NCI-H510A treated with DMSO at 0.1 percent for 48 hours (cell line): ENCODE measurements at places on chromosomes 1 and 21.

- no peak for DNase-seq
Observed at GRCh38 chr21:25281134-25281533, 326.1 kb downstream of the MRPL39 start.

- peak; percentile 74 for DNase-seq
Observed at GRCh38 chr1:101025283-101025656, 314 bp downstream of the DPH5 start.

DNA sequence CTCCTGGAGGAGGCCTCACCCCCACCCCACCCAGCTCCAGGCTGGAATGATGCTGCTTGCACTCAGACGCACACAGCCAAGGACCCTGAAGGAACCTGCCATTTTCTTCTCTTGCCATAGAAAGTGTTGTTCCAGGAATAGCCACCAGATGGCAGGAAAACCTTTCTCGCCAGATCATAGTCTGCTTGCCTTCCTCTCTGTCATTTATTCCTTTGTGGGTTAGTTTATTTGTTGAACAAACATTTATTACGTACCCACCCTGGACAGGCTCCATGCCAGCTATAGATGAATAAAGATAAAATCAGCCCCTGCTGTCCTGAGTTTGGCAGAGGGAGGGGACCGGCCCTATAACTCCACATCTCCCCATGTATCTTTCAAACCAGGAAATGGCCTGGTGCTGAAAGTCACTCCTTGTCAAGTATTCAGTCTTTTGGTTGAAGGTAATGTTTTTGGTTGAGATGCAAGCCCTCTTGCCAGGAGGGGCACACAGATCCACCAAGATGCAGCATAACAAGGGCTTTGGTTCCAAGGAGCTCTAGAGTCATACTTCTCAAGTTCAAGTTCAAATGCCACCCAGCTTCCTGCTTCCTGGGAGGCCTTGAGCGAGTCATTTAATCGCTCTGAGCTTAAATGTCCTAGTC is 7.0 kb upstream of the KCNC4 start:
- peak; percentile 84 for DNase-seq

DNA sequence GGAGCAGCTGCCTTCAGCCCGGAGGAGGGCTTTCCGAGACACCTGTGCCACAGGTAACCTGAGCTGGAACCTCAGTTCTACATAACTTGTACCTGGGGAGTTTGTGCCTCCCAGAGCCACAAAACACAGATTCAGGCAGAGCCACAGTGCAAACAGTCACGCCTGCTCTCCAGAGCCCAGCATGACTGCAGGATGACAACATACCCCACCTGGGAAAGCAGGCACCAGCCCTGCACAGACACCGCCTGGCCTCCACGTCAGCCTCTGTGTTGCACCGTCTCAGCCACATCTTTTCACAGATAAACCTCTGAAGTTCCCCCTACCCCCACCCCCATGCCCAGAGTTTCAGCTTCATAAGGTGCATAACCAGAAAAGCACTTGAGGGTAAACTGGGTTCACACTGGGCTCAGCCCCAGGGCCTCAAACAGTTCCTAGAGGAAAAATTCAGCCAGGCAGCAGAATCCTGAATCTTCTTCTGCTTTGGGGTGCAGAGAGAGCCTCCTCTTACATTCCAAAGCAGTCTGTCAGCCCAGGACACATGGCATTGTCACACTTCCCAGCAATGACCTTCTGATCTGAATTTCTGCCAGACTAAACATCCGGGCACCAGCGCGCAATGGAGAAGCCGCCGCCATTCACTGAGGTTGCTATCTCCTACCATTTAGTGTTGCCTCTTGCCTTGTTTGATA is 229.5 kb downstream of the TOMM20 start:
- DNase-seq = peak; percentile 94

- DNase-seq = no peak
Observed at GRCh38 chr1:248821101-248821500, 4.6 kb downstream of the SH3BP5L start.

DNA sequence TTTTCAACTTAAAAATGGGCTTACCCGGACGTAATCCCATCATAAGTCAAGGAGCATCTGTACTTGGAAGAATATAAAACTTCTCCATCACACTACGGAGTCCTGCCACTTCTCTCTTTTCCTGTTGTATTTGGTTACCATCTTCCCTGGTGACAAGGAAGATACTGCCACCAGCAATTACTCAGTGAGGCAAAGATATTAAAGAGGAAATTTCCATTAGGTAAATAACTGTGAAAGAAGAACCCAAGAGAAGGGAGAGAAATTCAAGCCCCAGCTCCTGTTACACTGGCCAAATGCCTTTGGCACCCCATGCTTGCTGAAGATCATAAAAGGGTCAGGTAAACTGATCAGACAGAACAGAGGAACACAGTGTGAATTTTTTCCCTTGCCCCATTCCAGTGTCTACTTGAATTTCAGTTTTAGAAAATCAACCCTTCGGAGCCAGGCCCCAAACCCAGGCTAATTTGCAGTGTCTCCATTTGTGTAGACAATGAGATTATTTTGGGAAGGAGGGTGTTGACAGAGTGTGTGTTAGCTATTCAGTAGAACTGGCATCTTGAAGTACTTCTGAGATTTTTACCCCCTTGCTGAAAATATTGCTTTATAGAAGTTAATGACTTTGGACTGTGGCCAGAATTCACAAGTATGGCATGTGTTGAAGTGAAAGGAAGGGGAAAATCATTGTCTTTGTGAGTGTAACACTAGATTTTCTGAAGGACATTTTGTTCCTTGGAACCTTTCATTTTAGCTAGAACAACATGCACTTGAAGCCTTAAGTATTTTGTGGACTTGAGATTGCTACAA is 167.1 kb downstream of the DHRS3 start:
- DNase-seq = no peak

- DNase-seq = no peak
Observed at GRCh38 chr1:119964673-119965363, 68.5 kb upstream of the ADAM30 start.

DNA sequence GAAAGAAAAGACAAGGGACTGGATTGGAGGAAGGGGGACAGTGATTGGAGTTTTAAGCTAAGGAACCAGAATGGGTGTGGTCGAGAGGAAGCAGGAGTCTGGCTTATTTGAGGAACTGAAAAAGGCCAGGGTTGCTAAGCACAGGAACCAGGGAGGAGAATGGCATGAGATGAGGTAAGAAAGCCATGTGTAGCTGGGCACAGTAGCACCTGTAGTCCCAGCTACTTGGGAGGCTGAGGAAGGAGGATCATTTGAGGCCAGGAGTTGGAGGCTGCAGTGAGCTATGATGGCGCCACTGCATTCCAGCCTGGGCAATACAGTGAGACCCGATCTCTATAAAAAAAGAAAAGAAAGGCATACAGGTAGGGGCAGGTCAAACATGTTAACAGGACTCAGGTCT is 8.1 kb upstream of the KHDRBS1 start:
- no peak for DNase-seq

- DNase-seq = no peak
Observed at GRCh38 chr1:10860682-10861081, 64.2 kb upstream of the CASZ1 start.

- DNase-seq = no peak
Observed at GRCh38 chr1:162916407-162916806, 55.4 kb upstream of the CCDC190 start.

DNA sequence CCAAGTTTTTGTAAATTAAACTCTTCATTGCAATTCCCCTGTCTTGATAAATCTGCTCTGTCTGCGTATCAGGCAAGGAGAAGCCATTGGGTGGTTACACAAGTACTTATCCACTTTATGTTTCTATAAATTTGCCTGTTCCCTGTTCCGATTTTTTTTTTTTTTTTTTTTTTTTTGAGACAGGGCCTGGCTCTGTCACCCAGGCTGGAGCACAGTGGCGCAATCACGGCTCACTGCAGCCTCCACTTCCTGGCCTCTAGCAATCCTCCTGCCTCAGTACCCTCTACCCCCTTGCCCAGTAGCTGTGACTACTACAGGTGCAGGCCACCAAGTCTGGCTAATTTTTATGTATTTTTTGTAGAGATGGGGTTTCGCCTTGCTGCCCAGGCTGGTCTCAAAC is 11.1 kb upstream of the CSRP1 start:
- DNase-seq = no peak

GRCh38 chr1:6016191-6016865 is 24.1 kb upstream of the NPHP4 start:
- DNase-seq = no peak

DNA sequence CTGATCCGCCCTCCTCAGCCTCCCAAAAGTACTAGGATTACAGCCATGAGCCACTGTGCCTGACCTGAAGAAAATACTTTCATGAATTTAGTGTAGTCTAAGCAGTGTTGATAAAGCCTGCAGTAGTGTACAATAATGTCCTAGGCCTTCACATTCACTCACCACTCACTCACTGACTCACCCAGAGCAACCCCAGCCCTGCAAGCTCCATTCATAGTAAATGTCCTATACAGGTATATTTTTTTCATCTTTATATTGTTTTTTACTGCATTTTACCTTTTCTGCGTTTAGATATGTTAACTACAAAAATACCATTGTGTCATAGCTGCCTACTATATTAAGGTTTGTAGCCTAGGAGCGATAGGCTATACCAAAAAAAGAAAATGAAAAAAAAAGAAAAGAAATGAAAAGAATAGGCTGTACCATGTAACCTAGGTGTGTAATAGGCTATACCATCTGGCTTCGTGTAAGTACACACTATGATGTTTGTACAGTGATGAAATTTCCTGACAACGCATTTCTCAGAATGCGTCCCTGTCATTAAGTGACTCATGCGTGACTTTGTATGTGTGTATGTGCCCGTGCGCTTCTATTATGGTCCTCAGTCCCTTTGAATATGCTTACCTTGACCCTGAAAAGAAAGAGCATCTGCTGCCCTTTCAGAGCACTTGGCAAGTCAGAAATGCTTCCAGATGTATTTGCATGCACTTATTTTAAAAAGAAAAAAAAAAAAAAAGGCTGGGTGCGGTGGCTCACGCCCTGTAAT is 9.2 kb upstream of the SLAMF8 start:
- peak; percentile 93 for DNase-seq

DNA sequence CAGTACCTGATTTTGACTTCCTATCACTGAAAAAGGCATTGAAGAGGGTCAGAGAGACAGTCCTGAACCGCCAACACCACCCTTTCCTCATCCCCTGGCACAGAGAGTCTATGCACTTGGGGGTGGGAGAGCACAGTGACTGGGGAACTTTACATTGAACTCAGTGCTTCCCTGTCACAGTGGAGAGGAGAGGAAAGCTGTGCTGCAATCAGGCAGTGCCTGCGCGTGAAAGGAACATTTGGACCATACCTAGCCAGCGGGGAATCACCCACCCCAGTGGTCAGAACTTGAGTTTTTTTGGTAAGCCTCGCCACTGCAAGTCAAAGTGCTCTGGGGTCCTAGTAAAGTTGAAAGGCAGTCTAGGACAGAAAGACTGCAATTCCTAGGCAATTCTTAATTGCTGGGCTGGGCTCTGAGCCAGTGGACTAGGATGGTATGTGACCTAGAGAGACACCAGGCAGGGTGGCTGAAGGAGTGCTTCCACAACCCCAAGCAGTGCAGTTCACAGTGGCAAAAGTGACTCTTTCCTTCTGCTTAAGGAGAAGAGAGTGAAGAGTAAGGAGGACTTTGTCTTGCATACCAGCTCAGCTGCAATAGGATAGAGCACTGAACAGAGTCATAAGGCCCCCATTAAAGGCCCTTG is 9.4 kb upstream of the HENMT1 start:
- DNase-seq = no peak

DNA sequence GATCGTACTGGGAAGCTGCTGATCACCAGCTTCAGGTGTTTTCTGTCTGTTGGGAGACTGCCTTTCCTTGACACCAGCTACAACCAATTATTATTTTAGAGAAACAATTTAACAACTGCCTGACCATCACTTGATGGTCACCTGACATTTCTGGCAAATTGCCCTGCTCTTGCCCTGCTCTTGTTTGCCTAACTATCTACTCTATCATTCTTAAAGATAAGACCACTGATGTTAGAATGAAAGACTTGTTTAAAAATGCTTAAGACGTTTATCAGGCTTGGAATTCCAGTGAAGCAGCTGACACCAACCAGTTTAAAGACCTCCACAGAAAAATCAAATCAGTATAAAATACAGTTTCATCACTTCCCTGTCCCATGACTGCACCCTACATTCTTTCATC is 423.3 kb upstream of the CAMK1G start:
- DNase-seq = peak; percentile 3

GRCh38 chr1:106910798-106911197 is 145.7 kb upstream of the PRMT6 start:
- DNase-seq = no peak

DNA sequence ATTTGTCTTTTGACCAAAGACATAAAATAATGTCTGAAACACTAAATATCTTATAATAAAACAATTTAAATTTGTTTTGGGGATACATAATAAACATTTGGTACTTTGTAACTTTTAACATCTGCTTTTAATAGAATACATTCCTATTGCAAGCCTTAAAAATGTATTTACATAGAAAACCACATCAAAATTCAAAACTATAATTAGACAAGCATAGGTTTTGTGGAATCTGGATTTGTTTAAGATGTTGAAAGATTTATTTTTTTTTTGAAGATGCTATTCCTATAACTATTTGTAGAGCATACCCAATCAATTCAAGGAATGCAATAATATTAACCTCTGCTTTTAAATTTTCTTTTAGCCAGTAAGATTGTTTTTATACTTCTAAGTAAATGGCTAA is 125.7 kb downstream of the FMN2 start:
- DNase-seq = no peak

GRCh38 chr1:80083892-80084291 is 1077.4 kb upstream of the ADGRL4 start:
- peak; percentile 95 for DNase-seq

- DNase-seq = no peak
Observed at GRCh38 chr21:42350927-42351426, at the start of gene TFF2. TFF2 (minus strand) TSS chr21:42350994; CDS start chr21:42350957, 37 bp downstream.

- DNase-seq = peak; percentile 55
Observed at GRCh38 chr1:236206548-236206947, 64.2 kb downstream of the GPR137B start.

DNA sequence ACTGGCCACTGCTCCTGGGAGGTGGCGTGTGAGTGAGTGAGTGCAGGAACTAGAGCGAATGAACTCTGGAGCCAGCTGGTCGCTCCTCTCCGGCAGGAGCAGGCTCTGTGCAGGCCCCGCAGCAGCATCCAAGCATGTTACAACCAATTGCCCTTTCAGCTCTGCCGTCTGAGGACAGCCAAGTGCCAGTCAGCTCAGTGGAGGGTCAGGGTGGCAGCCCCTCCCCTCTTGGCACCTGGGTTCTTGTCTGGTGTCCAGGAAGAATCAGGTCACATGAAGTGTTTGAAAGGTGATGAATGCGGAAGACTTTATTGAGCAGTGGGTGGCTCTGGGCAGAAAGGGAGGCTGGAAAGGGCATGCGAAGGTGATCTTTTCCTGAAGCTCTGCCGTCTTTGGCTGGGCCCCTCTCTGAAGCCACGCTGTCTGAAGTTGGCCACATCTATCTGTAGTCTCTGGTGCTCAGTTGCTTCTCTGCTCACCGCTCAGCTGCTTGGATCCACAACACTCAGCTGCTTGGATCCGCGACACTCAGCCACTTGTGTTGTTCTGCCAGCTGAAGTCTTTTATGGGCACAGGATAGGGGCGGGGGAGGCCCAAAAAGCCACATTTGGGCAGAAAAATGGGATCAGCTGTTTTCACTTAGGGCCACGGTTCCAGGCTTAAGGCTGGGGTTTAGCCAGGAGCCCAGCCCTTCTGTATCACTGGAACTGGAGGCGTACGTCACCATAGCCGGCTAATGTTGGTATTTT is 139.8 kb downstream of the ADSS2 start:
- DNase-seq = no peak

- peak; percentile 9 for DNase-seq
Observed at GRCh38 chr1:167090314-167090942, at the start of gene GPA33. GPA33 (minus strand) TSS chr1:167090377; CDS start chr1:167090287, 90 bp downstream.
